ENCODE measurements at places on chromosomes 16 and 17.

DNA sequence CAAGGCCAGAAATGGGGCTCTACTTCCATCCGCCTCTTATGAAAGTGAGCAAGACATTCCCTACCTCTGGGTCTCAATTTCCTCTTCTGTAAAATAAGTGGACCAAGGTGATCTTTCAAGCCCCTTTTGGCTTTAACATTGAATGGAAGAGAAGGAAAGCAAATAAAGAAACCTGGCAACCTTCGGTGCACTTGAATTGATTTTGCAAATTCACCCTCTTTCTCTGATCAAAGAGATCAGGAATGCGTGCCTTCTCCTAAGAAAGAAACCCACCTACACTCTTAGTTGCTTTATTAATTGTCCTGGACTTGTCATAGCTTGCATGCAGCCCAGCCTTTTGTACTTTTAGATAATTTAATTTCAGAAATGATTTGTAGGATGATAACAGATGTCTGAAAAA, 3.0 kb downstream of the MSI2 start:
- no peak for DNase-seq

- no peak for DNase-seq
Measured at GRCh38 chr17:6551869-6552531, 4.4 kb downstream of the PITPNM3 start.

DNA sequence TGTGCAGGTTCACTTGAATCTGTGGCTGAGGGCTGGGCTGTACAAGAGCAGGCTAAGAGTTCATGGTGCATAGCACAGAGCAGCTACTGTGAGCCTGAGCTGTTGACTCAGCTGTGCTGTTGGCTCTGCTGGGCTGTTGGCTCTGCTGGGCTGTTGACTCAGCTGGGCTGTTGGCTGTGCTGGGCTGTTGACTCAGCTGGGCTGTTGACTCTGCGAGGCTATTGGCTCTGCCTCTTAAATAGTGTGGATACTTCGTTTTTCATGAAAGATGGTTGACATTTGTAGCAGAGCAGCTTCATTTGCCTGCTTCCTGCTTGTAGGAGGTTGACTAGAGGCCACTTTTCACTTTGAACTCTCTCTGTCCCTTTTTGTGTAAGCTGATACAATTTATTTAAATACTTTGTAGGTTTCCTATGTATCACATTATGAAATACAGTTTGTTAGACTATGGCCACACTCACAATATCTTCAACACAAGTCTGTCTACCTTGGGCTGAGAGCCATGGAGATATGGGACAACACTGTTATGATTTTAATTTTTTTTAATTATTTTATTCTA, 40.3 kb upstream of the CCNF start:
- DNase-seq, result no peak

GRCh38 chr16:66457888-66458287, 30.8 kb downstream of the BEAN1 start:
- no peak for DNase-seq

DNA sequence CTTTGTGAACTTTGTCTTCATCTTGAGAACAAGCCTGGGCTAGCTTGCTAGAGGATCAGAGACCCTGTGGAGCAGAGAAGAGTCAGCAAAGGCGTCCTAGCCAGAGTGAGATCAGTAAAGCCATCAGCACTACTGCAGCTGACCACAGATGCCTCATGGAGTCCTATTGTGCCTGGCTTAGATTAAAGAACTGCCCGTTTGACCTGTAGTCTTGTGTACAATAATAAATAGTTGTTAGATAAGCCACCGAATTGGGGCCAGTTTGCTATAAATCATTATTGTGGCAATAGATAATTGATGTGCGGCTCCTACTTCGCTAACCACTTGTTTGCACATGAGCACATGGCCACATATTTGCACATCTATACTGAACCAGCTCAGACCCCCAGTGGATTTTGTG, 103.0 kb downstream of the CYLD start:
- DNase-seq, result no peak

DNA sequence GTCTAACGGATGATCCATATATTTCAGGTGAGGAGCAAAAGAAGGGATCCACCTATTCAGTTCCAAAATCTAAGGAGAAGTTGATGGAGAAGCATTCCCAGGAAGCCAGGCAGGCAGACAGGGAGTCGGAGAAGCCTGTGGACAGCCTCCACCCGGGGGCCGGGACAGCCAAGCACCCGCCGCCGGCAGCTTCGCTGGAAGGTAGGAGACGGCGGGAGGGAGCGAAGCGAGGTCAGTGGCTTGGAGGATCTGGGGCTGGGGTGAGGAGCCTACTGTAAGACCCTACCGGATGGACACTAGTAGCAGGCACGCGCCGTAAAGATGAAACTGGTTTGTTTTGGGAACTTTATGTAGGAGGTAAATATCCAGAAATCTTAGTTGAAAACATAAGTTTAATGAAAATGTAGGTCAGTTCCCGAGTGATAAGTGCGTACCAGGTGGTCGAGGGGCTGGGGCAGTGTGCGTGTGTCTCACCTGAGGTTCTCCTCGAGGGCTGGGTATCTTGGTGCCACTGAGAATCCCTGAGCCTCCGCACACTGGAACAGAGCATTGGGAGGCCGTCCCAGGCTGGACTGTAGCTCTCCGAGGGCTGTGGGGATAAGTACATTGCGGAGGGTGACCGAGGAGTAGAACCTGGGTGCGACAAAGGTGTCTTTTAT, 714 bp downstream of the SPATA33 start:
- DNase-seq, result no peak

DNA sequence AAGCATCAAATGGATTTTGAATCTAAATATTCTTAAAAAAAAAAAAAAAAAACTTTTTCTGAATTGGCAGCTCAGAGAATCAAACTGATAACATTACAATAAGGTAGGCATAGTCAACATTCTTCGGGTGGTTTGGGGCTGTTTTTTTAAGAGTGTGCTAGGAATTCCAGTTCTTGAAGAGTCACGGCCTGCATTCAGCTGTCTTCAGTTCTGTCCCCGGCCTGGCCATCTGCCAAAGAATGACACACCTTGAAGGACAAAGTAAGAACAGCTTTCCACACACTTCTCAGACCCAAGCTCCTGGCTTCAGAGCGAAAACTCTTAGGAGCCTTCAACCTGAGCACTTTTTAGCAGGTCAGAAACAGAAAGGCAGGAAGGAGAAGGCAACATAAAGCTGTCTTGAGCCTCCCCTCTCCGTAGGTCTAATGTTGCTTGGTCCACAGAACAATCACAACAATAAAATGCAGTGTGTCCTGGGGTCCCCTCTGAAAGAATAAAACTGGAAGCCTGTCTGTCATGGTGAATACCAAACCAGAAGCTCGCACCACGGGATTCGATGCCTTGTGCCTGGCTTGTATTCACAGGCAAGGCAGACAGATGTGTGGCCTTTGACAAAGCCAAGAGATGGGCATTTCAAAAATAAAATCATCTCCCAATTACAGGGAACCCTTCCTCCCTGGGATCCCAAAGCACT, 524.4 kb upstream of the ZFHX3 start:
- DNase-seq, result no peak

DNA sequence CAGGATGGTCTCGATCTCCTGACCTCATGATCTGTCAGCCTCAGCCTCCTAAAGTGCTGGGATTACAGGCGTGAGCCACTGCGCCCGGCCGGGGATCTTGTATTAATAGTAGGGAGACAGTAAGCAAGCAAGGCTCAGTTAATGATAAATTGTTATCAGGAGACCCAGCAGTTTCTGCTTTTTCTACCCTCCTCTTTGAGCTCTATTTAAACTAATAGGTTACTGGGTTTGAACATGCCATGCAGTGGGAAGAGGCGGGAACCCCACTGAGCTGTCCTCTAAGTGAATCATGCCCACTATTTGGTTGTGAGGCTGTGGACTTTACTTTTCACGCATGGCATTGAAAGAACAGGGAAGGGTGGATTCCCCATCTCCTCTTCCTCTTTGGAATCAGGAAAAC, 223.9 kb downstream of the WWOX start:
- no peak for DNase-seq

- DNase-seq, result peak; percentile 12
Measured at GRCh38 chr16:31177136-31177535, 2.8 kb upstream of the FUS start.

DNA sequence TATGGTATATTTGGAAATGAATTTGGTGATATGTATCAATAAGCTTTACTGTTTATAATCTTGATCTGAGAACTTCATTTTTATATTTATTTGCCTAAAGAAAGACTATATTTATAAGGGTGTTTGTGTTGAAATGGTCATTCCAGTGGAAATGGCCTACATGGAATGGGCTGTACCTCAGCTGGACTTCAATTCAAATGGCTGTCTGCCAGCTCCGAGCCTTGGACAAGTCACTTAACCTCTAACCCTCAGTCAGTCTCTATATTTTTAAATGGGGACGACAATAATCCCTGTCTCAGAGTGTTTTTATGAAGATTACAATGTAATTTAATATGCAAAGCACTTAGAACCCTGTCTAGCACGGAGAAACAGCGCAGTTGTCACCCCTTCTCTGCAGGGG, 260.8 kb upstream of the CACNG5 start:
- DNase-seq, result no peak

DNA sequence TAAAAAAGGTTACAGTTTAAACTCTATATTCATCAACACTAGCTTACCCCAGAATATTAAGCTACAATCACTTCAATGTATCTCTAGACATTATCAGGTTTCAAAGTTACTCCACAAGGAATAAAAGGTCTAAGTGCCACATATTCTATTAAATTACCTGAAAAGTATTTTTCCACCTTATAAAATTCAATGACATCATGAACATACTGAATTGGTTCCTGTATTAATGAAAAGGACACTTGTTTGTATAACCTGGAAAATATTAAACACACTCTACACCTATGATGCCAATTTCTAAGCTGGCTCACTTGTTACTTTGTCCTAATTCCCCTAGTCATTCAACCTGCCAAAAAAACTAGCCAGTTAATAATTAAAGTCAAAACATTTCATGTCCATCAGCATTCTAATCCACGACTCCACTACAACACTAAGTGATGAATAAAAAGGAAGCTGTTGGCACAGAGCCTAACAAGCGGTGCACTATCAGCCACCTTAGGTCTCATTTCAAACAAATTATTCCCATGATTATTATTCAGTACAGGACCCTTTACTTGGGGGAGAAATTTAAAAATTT, 12.2 kb downstream of the MED13 start:
- DNase-seq, result no peak

DNA sequence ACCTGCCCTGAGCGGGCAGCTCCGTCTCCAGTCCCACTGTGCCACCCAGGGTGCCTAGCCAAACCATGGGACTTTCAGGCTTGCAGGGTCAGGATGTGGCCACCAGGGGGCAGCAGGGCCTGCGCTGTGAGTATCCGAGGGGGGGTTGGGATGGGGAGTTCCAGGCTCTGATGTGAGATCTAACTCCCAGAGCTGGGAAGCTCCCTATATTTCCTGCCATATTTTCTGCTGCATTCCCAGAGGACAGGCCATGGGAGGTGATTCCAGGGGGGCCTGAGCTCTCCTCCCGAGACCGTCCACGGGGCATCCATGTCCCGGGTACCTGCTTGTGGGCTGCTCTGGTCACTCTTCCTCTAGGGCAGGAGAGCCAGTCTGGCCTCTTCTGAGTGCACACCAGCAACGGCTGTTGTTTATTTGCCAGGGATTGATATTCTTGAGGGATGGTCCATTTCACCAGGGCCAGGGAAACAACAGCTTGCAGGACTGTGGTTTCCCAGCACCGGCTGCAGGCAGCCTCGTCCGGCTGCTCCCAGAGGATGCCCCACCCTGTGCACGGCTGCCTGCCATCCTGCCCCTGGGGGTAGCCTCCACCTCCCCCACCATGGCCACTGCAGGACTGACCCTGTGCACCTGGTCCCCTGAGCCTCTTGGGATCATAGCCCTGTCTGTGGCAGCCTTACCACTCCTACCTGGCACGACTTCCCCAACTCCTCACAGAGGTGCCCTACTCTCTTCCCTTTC, 1.2 kb downstream of the GPR142 start:
- DNase-seq, result peak; percentile 60

DNA sequence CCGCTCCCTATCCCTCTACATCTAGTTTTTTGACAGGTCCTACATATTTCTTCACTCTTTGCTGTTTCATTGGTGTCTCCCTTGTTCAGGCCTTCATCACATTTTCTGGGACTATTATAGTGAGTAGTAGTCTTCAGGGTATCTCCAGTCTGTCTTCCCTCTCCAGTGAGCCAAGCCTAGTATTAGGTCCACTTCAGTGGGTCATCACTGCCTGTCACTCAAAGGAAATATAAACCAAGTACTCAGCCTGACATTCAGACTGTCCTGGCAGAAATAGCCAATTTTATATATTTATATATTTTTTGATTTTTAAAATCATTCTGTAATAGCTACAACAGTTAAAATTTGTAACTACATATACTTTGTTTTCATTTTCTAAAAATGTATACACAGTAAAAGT, 137.8 kb downstream of the CYB561 start:
- no peak for DNase-seq

DNA sequence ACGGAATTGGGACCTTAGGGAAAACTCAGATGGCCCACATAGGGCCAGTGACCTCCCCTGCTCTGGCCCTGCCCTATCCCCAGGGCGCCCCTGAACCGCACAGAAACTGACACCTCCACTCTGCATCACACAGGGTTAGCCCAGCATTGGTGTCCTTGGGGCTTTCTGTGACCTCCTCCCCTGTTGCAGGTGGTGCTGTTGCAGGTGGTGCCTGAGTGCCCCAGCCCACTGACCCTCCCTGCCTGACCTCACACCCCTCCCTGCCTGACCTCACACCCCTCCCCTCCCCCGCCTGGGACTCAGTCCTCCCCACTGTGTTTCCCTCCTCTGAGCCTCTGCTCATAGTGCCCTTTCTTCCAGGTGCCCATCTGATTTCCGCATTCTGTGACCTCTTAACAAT, 21.4 kb downstream of the TNFRSF13B start:
- no peak for DNase-seq

DNA sequence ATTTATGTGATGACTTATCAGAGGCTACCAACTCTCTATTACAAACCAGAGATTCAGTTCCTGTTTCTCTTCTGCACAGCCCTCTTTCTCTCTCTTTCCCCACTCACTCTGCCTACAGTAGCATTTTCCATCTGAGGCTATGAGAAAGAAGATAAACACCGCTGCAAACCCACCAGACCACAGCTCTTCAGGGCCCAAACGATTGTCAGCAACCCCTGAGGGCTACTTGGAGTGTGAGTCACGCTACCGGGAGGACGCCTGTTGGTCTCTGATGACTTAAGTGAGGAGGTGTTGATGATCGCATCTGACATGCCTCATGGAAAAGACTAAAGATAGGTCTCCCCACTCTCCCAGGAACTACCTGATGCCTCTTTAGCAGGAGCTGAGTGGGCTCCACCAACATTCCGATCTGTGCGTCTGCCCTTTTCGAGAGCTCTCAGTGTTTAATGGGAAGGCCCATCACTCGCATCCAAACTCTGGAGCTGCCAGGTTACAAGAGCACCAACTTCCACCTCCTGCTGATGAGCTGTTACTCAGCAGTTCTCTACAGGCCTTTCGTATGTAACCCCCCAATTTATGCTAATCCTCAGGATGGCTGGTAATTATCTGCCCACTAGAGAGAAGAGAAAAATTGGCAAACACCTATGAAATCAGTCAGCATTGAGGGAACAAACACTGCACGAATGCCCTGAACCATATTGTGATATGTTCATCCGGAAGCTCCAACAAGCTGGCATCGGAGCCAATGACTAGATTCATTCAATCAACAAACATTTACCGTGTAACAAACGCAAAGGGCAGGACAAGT, 9.2 kb downstream of the GRIN2A start:
- no peak for DNase-seq

- peak; percentile 67 for DNase-seq
Measured at GRCh38 chr16:21608639-21609328, 9.4 kb downstream of the METTL9 start.

GRCh38 chr17:16287563-16288027, 65.7 kb downstream of the CENPV start:
- no peak for DNase-seq
